ENCODE measurements at places on chromosomes 5 and 9. TPM values are rescaled to one million over a fixed set of nuclear protein-coding genes. Genes with fewer than 3 reads are reported as not detected.
A peak's percentile ranks its signal among the peaks of the same experiment; 100 is the strongest.

DNA sequence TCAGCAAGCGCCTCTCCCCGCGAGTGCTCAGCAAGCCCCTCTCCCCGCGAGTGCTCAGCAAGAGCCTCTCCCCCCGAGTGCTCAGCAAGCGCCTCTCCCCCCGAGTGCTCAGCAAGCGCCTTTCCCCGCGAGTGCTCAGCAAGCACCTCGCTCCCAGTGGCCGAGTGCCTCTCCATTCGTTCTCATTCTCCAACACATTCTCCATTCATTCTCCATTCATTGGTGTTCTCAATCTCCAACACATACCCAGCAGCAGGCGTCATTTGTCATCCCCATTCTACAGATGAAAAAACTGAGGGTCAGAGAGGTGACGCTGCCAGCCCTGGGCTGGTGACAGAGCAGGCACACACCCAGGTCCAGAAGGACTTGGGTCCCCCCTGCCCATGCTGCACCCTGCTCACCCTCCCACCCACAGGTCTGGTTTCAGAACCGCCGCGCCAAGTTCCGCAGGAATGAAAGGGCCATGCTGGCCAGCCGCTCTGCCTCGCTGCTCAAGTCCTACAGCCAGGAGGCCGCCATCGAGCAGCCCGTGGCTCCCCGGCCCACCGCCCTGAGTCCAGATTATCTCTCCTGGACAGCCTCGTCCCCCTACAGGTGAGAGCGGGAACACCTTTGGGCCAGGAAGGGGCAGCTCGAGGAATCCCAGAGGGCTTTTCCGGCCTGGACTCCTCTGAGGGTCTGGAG, 32.5 kb downstream of the PTGES start:
- DNase-seq: no peak

- DNase-seq: peak; percentile 69
These were observed 76.6 kb upstream of the XPA start for GRCh38 chr9:97773723-97774122.

DNA sequence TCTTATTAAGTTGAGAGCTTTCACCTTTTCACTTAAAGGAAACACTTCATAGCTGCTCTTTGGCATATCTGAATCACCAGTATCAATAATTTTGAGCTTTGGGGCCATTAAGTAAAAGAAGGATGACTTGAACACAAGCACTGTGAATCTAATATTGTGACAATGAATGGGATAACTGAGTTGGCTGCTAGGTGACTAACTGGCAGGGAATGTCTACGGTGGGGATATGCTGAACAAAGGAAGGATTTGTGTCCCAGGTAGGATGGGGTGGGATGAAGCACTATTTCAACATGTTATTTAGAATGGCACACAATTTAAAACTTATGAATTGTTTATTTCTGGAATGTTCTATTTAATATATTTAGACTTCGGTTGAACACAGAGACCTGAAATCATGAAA, 123.6 kb downstream of the TEX10 start:
- no peak for DNase-seq

DNA sequence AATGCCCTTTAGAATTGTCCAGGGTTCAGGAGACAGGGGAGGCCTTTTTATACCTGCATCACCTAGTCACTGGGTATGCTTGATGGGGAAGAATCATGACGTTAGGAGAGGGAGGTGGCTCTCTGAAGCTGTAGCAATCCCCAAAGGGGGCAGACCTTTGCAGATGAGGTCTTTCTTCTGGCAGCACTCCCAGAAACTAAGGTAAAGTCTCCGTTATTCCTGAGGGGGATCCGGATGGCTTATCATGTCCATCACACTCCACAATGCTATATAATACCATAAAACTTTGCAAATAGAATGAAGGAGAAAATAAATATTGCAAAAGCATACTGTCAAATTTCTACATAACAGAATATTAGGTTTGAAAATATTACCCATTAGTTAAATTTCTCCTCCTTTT, 21.5 kb upstream of the CAST start:
- no peak for DNase-seq

DNA sequence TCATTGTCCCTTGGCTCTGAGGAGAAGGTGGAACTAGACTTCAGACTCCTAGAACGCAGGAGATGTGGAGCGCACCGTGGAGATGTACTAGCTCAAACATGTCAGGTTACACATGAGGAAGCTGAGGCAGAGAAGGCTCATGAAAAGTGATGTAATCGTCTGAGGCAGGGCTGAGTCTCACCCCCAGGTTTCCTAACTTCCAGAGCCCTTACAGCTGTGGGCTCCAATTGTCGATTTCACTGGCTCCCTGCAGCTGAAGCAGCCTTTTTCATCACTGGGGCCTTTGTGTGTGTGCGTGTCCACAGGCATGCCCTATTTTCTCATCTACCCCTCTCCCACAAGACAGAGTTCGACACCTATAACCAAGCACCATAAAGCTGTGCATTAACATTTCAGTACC, 370.6 kb downstream of the NTRK2 start:
- no peak for DNase-seq

- DNase-seq: no peak
These were observed 257.9 kb downstream of the MAN2A1 start for GRCh38 chr5:109947667-109948066.

GRCh38 chr5:1523480-1523792, 324 bp downstream of the LPCAT1 start:
- DNase-seq: no peak

DNA sequence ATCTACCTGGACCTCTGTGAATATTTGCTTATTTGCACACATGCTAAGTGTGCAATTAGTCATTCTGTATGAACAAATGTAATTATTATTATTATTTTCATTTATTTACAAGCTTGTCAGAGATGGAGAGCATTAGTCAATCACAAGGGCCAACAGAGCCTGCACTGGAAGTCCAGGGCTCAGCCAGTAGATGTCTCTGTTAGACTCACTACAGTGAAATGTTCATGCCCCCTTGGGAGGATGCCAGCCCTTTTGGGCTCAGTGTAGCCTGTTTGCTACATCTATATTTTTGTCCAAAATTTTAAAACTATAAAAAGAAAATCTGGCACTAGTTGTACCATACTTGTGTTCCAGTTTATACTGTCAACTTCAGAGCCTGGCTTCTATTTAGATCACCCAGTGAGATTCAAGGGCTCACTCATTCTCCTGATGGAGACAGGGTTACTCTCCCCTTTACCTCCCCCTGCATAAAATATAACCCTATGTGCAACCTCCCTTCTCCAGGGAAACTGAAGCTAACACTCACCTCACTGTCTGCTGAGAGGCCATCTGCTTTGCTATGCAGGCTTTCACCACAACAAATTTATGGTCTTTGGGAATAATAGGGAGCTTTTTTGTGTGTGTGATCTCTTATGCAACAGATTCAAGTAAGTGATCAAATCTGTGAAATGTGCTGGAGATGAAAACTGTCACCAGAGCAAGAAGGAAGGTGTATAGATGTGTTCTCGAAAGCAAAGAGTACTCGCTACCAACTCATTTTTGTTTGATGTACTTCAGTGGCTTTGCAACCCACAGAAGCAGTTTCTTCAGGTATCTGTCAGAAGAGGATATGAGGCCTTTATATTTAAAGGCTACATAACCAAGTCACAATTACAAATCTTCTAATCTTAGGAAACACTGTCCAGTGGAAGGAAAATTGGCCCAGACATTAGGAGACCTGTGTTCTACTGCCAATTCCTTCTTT, 99.9 kb upstream of the TLE4 start:
- DNase-seq: peak; percentile 61

Gene SLC6A18
- total RNA-seq: not detected

Gene TIMD4
- not detected for total RNA-seq

Gene CRB2
- total RNA-seq: not detected

Gene LCNL1
- total RNA-seq: 9.7 TPM
